ENCODE measurements at places on chromosomes 3 and 15.

- DNase-seq = no peak
Measured at GRCh38 chr15:36426691-36427090, 152.7 kb upstream of the CDIN1 start.

DNA sequence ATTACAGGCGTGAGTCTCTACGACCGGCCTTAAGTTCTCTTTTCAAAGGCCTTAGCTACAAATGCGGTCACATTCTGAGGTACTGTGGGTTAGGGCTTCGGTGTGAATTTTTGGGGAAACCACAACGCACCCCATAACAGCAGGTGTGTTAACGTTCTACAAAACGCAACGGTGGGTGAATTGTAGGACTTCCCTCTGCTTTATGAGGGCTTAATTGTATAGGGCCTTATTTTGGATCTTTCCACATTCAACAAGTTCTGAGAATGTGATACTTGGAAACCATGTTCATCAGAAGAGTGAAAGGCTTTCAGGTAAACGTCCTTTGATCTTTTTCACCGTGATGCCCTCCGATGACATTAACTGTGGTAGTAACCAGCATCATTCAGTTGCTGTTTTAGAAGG is 998.6 kb upstream of the CFAP20DC start:
- no peak for DNase-seq

- DNase-seq = no peak
Measured at GRCh38 chr3:43000387-43000786, 21.3 kb downstream of the GASK1A start.

- no peak for DNase-seq
Measured at GRCh38 chr3:50530001-50530970, 26.9 kb upstream of the CACNA2D2 start.

DNA sequence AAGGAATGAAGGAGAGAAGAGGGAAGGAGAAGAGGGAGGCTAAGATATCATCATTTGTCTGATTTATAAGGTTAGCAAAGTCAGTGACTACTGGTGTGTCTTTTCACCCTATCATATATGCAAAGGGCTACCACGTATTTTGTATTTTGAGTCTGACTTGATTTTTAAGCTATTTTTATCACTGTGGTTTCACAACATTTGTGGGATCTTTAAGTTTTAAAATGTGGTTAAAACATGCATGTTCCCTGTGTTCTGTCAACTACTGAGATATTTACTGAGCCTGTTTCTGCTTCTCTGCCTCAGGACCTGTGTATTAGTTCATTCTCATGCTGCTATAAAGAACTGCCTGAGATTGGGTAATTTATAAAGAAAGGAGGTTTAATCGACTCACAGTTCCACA is 22.5 kb upstream of the SPTSSB start:
- no peak for DNase-seq

GRCh38 chr15:89068325-89068784 is 19.9 kb upstream of the ABHD2 start:
- DNase-seq = no peak
